Stimulated activated memory B cell treated with anti-CD40 and anti-IgM and Interleukin-4, amounts not matched to agents 10 μg/mL and 1 μg/mL and 100 μg/mL, for 72 hours (primary cell): ENCODE measurements at places on chromosomes 4 and X.

- peak; percentile 29 for ATAC-seq
Observed at GRCh38 chrX:3712870-3713224, 602 bp downstream of the PRKX start.

DNA sequence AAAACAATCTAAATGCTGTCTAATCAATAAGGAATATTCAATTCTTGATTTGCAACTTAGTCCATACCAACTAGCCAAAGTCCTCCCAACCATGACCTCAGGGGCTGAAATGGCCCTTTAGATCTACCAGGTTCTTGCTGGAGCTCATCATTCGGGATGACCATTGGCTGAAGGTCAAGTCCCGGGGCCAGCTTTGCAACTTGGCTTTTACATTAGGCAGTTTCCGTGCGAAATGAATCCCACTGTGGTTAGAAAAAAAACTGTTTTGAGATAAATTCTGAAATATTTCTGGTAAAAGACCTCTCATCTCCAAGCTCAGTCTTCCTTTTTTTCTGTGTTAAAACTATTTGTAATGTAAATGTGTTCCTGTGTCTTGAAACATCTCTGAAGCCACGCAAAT, 178.6 kb downstream of the TENM3 start:
- ATAC-seq = no peak

GRCh38 chr4:54908763-54909162, 216.6 kb downstream of the KDR start:
- ATAC-seq = no peak

- no peak for ATAC-seq
Observed at GRCh38 chr4:99947190-99947578, 766 bp upstream of the DNAJB14 start.

- ATAC-seq = no peak
Observed at GRCh38 chrX:33725535-33726210, 406.4 kb downstream of the FAM47A start.

GRCh38 chr4:148044089-148044911, 312.4 kb downstream of the ARHGAP10 start:
- no peak for ATAC-seq

GRCh38 chr4:124118061-124118460, 594.5 kb downstream of the ANKRD50 start:
- no peak for ATAC-seq

GRCh38 chr4:8746523-8747466, 124.8 kb downstream of the HMX1 start:
- no peak for ATAC-seq

GRCh38 chr4:109590905-109591304, 30.9 kb downstream of the MCUB start:
- no peak for ATAC-seq

GRCh38 chr4:152352622-152353116, 183.2 kb downstream of the FBXW7 start:
- no peak for ATAC-seq

GRCh38 chrX:40094041-40094899, 3.5 kb downstream of the BCOR start:
- no peak for ATAC-seq

- ATAC-seq = no peak
Observed at GRCh38 chrX:1475481-1475880, 22.8 kb upstream of the ASMTL start.

DNA sequence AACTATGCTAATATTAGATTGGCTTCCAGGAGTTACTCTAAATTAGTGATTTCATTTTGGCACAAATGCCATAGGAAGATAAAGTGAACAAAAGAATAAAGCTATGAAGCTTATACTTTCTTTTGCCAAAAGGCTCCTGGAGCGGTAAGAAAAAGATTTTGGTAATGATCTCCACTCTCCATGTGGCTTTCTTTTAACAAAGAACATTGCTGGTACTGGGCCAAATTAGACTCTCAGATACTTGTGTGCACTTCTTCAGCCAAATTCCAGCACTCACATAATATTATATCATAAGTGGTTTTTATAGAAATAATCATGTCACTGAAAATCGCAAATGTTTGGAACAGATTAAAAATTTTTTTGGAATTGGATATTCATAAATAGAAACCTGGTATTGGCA, 142.4 kb upstream of the FGF13 start:
- no peak for ATAC-seq

DNA sequence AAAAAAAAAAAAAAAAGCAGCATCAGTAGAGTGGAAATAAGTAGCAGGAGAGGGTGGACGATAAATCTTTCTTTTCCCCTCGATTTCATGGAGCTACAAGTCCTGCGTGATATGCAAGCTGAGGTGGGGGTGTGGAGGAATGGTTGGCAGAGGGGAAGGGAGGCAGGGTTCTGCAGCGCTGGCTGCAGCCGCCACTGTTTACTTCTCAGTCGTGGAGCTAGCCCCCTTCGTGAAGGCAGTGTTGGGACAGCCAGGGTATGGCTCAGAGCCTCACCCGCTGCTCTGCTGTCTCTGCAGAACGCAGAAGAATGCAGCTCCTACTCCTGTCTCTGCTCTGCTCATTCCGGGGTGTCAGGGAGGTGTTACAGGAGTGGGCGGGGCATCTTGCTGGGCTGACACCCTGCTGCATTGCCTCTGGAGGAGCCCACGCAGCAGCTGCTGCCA, 140.6 kb downstream of the GPM6A start:
- ATAC-seq = peak; percentile 51

DNA sequence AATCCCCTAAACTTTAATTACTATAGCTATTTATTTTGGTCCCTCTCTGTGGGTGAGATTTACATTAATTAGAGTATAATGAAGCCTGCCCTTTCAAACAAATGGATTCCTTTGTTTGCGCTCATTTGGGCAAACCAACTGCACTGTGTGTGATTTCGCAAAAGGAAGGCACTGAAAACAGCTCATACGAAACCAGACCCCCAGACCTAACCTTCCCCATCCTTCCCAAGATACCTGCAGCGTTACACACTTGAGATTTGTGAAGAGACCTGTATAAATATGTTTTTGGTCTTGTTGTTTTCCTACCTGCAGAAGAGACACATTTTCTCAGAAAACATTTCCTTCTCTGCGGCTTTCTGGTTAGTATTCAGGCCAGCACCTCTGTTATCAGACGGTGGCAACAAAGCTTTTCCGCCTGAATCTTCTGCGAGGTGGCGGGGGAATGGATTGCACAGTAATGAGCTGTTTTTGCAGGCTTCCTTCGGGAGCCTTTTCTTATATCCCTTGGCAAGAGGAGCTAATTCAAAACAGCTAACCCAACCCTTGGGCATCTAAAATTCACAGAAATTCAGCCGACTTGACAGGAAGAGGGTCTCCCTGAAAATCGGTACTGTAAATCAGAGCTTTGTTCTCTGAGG, 47.6 kb downstream of the CBLL2 start:
- ATAC-seq = no peak

DNA sequence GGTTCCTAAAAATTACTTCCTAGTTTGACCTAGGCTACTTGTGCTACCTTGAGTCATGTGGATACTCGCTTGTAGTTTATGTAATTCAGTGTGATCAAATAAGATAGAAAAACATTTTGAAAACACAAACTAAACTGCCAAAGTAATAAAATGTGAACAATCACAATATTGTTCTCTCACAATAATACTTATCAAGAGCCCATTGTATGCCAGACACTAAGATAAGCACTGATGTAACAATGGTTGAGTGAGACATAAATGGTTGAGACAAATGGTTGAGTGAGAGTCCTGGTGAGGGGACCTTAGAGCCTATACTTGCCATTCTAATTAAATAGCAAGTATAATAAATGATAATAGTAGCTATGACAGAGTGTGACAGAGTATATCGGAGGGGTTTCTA, 41.7 kb downstream of the RFC1 start:
- no peak for ATAC-seq

DNA sequence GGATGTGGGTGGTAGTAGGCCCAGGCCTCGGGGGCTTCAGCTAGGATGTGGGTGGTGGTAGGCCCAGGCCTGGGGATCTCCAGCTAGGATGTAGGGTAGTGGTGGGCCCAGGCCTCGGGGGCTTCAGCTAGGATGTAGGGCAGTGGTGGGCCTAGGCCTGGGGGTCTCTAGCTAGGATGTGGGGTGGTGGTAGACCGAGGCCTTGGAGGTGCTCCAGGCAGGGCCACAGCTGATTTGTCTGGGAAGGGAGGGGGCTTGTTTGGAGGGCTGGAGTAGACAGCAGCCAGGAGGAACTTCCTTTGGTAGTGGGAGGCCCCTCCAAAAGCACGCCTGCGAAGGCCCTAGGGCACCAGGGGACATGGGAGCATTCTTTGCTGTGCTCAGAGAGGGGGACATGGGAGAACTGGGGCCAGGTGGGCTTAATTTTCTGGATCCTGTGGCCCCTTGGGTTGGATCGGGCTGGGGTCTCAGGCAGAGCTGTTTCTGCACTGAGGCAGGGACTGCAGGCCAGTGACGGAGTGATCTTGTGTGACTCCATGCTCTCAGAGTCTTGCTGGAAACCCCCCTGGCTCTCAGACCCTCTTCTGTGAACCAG, 3.3 kb upstream of the SPON2 start:
- no peak for ATAC-seq

DNA sequence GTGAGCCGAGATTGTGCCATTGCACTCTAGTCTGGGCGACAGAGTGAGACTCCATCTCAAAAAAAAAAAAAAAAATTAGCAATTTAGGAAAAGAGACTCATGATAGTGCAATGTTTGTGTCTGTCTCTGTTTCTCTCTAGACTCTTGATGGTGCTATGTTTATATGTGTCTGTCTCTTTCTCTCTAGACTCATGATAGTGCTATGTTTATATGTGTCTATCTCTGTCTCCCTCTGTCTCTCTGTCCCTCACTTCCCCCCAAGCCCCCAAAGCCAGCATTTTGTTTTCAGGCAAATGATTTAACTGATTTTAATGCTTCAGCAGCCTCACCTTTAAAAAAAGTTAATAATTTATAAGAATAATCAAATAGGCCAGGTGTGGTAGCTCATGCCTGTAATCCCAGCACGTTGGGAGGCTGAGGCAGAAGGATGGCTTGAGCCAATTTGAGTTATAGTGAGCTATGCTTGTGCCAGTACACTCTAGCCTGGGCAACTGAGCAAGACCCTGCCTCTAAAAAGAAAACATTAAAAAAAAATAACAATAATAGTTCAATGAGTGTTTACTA, 6.9 kb downstream of the MOB1B start:
- no peak for ATAC-seq

DNA sequence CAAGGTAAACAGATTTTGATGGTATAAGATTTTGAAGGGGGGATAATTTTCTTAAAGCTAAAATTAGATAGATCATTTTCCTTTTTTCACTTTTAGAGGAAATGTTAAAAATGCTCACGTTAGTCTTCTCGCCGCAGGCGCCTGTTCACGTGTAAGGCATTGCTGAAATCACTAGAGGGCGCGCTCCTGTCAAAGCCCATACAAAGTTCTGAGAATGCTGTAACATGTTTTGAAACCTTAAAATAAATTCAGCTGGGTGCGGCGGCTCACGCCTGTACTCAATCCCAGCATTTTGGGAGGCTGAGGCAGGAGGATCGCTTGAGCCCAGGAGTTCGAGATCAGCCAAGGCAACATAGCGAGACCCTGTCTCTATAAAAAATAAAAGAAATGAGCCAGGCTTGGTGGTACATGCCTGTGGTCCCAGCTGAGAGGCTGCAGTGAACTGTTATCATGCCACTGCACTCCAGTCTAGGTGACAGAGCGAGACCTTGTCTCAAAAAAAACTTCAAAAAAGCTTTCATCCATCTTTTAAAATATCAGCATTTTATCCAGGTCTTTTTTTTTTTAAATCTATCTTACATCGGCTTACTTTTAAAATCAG, 138.0 kb downstream of the RBMX2 start:
- no peak for ATAC-seq

GRCh38 chrX:133985164-133985966, at the start of gene GPC3:
Gene GPC3 (minus strand): TSS chrX:133985594.
- ATAC-seq = peak; percentile 64

- no peak for ATAC-seq
Observed at GRCh38 chr4:145876531-145877180, 62.0 kb downstream of the ZNF827 start.

DNA sequence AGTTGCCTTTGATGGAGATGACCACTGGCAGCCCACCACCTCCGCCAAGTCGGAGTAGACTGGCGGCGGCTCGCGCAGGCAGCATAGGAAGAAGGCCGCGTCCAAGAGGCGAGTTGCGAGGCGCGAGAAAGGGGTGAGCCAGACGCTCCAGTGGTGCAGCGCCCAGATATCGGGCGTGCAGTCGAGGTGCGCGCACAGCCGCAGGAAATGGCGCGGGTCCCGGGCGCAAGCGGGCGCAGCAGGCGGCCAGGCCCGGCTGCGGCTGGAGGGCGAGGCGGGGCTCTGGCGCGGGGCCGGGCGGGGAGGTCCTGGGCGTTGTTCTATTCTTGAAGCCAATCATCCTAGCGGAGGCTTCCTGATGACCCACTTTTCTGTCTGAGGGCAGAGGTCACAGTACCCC, 13.2 kb upstream of the PGRMC1 start:
- ATAC-seq = no peak

DNA sequence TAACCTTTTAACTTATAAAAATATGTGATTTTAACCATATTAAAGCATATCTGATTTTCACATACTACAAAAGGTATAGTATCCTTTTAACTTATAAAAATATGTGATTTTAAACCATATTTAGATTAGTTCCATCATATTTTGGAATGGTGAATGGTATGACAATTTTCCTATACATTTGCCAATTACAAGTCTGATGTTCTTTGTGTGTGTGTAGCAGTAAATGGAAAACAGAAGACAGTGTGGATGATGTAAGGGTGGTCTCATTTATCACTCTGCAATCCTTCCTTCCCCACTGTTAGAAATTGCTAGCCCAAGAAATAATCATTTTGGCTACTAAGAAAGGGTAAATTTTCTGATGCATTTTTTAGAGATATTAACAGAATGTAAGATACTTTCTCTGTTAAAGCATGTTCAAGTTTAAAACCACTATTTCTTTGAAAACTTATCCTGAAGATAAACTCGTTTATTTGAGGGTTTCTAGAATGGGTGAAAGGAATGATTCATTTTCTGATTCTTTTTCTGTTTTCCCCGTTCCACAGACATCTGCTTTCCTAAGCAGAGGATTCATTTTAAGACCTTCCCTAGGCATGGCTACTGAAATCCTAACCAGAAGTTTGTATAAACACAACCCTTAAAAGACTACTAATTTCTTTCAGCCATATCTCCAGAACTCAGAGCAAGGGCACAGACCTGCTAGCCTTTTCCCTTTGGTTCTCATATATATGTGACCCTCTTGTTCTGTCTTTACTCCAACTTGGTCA, 21.0 kb downstream of the NUDT6 start:
- no peak for ATAC-seq

DNA sequence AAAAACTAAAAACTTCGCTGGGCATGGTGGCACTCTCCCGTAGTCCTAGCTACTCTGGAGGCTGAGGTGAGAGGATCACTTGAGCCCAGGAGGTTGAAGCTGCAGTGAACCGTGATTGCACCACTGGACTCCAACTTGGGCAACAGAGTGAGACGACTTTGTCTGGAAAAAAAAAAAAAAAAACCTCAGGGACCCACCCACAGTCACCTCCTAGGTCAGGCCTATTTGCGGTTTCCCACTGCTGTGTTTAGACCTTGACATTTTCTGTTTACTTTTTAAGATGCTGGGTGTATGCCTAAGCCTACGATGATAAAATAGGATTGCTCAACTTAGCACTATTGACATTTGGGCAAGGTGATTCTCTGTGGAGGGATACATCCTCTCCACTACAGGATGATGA, 197.4 kb upstream of the TBL1X start:
- no peak for ATAC-seq

GRCh38 chr4:82890901-82891706, at the start of gene SEC31A:
Gene SEC31A (minus strand): TSS chr4:82891153. CDS start chr4:82881936, 9,217 bp downstream.
- peak; percentile 98 for ATAC-seq

GRCh38 chr4:128285085-128285997, 2.3 kb downstream of the PGRMC2 start:
- ATAC-seq = no peak
